EH (cell line): ENCODE measurements at places on chromosomes 5 and 9.

DNA sequence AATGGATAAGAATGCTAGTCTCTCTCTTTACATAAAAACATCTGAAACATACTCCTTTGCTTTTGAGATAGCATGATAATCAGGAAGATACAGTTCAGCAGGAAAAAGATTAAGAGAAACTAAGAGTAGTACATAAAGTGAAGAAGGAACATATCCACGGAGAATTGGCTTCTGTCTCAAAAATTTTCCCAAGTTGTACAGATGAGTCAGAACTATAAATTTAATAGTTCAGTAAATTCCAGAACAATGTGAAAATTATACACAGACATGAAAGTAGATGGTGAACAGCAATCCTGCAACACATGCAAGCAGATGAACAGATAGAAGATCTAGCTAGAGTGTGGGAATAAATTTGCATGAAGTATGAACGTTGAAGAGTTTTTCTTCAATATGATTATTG lies 691.4 kb upstream of the RIOK2 start:
- peak; percentile 75 for DNase-seq

- DNase-seq, result no peak
Measured at GRCh38 chr5:1465966-1466471, 20.8 kb upstream of the SLC6A3 start.

DNA sequence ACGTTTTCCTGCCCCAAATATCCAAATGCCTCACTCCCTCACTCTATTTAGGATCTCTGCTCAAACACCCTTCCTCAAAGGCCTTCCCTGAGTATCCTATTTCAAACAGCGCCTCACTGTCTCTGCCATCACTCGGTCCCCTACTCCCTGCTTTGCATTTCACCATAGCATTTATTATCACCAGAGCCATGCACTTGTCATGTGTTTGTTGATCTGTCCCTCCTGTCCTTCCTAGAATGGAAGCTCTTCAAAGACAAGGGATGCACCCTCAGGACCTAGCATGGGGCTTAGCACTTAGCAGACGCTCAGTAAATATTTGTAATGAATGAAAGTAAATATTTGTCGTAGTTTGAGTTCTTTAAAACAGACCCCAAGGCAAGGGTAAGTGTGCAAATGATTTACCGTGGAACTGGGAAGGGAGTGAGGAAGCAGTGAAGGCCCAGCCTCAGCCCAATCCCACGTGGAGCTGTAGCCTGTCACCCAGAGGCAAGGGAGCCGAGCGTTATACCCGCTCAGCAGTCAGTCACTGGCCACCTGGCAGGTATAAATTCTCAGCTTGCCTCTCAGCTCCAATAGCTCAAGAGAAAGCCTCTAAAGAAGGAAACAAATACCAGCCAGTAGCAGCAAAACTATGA lies 97.7 kb upstream of the KIF2A start:
- DNase-seq, result no peak

- DNase-seq, result no peak
Measured at GRCh38 chr5:79256563-79256962, 20.6 kb downstream of the JMY start.

DNA sequence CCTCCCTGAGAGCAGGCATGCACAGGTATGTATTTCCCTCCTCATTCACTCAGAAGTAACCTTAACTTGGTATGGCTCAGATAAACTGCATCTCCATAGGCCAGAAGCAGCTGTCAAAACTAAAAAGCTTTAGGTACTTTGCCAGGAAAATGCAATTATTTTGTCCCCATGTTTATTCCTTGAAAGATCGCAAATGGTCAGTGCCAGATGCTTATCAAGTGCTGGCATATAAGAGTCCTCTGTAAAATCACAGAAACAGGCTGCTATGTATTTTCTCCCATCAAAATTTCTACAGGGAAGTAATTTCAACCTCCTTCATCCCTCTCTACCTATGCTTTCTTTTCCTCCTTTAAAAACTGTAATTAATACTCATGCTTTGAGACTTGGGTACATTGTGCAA lies 12.7 kb downstream of the PCDHAC2 start:
- no peak for DNase-seq

- peak; percentile 57 for DNase-seq
Measured at GRCh38 chr9:128412120-128412790, 8.4 kb upstream of the CERCAM start.

GRCh38 chr9:136974817-136975535 lies 2.3 kb upstream of the PTGDS start:
- DNase-seq, result no peak

DNA sequence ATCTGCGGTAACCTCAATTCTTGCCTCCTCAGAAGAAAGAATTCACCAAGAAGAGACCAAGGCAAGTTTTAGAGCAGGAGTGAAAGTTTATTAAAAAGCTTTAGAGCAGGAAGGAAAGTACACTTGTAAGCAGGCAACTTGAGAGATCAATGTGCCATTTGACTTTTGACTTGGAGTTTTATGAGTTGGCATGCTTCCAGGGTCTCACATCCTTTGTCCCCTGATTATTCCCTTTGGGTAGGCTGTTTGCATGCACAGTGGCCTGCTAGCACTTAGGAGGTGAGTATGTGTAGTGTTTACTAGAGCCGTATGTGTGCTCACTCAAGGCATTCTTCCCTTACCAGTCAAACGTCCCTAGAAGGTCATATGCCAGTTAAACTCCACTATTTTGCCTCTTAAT lies 111.0 kb upstream of the RAI14 start:
- DNase-seq, result no peak

DNA sequence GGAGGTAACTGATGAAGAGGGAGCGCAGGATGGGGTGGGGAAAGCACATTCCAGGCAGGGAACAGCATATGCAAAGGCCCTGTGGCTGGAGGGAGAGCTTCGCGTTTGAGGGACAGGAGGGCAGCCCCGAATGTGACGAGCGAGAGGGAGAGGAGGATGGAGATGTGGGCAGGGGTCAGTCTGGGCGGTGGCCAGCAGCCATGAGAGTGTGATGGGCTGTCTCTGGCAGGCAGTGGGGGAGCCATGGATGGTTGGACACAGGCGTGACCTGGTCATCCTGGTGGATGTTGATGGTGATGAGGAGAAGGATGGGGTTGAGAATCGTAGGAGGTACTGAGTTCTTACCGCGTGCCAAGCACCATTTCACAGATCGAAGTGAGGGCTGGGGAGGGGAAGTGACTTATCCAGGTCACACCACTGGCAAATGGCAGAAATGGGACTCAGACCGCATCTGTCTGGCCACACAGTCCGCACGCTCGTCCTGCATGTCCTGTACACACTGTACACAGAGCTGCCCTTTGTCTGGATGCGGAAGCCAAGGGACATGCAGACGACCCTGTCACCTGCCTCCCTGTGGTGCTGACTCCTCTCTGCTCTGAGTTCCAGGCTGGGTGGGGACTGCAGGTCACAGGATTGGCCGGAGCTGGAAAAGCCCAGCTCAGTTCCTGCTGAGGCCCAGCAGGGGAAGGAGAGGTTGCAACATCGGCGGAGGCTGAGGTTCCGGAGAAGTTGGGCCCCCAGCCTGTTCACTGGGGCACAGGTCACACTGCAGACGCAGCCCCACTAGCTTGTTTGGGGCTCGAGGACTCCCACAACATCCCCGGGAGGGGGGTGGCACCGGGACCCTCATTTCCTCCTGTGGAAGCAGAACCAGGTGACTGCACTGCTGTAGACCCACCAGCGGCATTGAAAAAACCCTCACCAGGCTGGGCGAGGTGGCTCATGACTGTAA lies 165.6 kb upstream of the IER5L start:
- no peak for DNase-seq

DNA sequence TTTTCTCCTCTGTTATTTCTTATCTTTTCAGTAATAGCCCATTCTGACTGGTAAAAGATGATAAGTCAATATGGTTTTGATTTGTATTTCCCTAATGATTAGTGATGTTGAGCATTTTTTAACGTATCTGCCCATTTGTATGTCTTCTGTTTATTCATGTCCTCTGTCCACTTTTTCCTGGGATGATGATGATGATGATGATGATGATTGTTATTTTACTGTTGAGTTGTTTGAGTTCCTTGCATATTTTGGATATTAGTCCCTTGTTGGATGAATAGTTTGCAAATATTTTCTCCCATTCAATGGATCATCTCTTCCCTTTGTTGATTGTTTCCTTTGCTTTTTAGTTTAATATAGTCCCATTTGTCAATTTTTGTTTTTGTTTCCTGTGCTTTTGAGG lies 27.0 kb downstream of the UTP15 start:
- DNase-seq, result peak; percentile 75

DNA sequence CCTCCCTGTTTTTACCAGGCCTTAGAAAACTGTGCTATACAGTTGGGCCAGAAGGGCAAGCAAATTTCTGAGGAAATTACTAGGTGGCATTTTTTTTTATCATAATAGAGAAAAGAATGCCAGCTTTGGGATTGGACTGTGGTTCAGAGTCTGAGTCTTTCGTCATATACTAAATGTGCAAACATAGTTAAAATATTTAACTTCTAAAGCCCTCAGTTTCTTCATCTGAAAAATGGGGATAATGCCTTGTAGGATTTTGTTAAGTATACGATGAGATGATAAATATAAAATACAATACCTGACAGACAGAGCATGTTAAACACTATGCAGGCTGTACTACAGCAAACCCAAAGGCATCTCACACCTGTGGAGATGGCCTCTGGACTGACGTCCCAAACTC lies 87.3 kb upstream of the GRHPR start:
- DNase-seq, result no peak

DNA sequence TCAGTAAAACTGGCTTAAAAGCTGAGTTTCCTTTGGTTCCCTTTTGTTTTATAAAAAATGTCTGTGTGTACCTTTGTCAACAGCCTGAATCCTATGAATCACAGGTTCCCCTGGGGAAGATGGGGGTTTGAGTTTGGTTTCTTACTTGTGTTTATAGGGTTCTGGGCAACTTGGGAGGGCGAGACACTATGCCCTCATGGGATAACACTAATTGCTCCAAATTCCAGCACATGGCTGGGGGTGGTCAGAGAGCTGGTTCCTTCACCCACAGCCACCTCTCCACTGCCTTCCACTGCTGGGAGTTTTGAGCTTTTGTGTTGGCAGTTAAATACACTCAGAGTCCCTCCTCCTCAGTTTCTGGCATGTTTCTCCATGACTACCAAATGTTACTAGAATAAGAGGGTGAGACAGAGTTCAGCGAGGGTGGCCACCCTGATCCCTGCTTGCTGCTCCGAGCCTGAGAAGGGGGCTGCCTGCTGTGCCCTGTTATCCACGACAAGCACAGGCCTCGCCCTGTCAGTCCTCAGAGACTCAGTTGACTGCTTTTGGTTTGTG lies 83.0 kb upstream of the EPB41L4B start:
- DNase-seq, result peak; percentile 23

DNA sequence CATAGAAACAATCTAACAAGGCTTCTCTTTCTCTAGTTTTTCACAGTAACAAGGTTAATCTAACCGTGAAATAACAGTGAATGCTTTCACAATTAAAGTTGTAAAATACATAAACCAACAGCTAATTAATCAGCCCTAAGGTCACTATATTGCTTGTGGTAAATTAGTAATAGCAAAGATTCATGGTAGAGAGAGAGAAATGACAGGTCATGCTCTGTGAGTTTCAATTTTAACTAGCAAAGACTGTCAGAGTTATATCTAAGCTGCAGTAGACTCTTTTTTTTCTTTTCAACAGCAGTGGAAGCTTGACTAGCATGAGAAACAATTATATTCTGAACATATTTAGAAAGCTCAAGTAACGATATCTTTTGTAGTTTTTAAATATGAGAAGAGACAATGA lies 1068.0 kb downstream of the MAT2B start:
- no peak for DNase-seq

DNA sequence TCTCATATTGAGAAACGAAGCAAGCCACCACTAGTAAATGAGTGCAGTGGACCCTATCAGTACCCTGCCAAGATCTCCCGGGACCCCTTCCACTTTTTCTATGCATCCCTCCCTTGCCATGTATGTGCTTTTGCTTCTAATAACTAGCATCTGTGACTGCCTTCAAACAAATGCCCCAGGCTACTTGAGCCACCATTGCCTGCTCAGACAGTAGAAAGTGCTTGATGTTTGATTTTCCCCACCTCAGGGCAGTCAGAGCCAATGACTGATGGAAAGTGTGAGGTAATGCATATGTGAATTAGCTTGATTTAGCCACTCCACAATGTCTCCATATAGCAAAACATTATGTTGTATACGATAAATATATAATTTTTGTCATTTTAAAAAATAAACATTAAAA lies 797.3 kb upstream of the ACO1 start:
- no peak for DNase-seq
